ENCODE measurements at places on chromosomes 2 and 18. TPM values are rescaled to one million over a fixed set of nuclear protein-coding genes. Genes with fewer than 3 reads are reported as not detected.
A peak's percentile ranks its signal among the peaks of the same experiment; 100 is the strongest.

DNA sequence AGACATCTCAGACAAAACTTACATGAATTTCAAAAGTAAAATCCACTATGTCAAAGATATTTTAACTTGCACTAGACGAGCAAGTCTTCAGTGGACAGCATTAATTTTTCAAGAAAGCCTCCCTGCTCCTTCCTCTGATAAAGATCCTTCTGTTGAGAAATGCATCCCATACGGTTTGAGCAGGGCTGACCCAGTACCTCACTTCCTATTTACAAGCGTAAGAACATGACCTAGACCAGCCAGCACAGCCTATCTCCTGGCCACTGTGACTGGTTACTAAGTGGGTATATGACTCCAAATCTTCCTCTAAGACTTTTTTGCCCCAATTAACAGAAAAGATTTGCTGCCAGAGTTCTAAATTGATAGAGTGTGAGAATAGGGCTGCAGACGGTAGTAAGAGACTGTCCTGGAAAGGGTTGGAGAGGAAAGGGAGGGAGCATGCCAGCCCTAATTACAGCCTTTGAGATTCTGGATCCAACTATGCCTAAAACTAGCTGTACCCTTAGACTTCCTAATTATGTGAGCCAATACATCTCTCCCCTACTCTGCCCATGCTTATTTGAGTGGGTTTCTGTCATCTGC, 108.4 kb downstream of the PRELID3A start:
- DNase-seq = no peak
- no peak overlapping the region for H3K4me3 ChIP-seq
- no peaks in the 10 kb centered on the region for H3K27me3 ChIP-seq
- H3K36me3 ChIP-seq = no peaks in the 10 kb centered on the region
- peaks cover 7% of the 10 kb centered on the region for H3K4me1 ChIP-seq

GRCh38 chr18:59917422-59917821, 17.6 kb downstream of the PMAIP1 start:
- no peaks in the 10 kb centered on the region for H3K4me1 ChIP-seq
- no peak overlapping the region for H3K4me3 ChIP-seq
- DNase-seq = no peak
- no peak overlapping the region for H3K27ac ChIP-seq
- H3K36me3 ChIP-seq = no peaks in the 10 kb centered on the region

- peak overlapping the region; percentile 51 for H3K4me3 ChIP-seq
- H3K27me3 ChIP-seq = no peaks in the 10 kb centered on the region
- no peak overlapping the region for H3K27ac ChIP-seq
Measured at GRCh38 chr2:40488927-40489677, 37.2 kb upstream of the SLC8A1 start.

The CHRND gene
- 0.10 TPM for total RNA-seq

The RUFY4 gene
- not detected for total RNA-seq
